MCF 10A (cell line): ENCODE measurements at places on chromosomes 4 and X. TPM values are rescaled to one million over a fixed set of nuclear protein-coding genes. Genes with fewer than 3 reads are reported as not detected.

Gene ASB9
- total RNA-seq: 0.68 TPM in 1 of 2 replicates, not detected in the other

Gene CLDN22
- not detected in 2 replicates for total RNA-seq

Gene NOX1
- not detected in 2 replicates for total RNA-seq

Gene PHKA2
- total RNA-seq: 17.9 and 18.1 TPM in 2 replicates

Gene MAGEA12
- not detected in 2 replicates for total RNA-seq

Gene SSX2
- not detected in 2 replicates for total RNA-seq

Gene SPANXA2
- total RNA-seq: not detected in 2 replicates

Gene G6PD
- 42.1 and 49.5 TPM in 2 replicates for total RNA-seq

Gene KLHL13
- total RNA-seq: 0.59 and 1.6 TPM in 2 replicates

Gene TMEM271
- not detected in 2 replicates for total RNA-seq

Gene LRIT3
- total RNA-seq: 0.22 and 0.35 TPM in 2 replicates

Gene LONRF3
- 1.0 and 1.4 TPM in 2 replicates for total RNA-seq

Gene SPATA4
- total RNA-seq: 0.21 and 0.44 TPM in 2 replicates

Gene ZMYM3
- 7.9 and 8.4 TPM in 2 replicates for total RNA-seq

Gene UNC5C
- not detected in 2 replicates for total RNA-seq

Gene TLR2
- 0.23 and 0.49 TPM in 2 replicates for total RNA-seq
